ENCODE measurements at places on chromosomes 5 and 9.

DNA sequence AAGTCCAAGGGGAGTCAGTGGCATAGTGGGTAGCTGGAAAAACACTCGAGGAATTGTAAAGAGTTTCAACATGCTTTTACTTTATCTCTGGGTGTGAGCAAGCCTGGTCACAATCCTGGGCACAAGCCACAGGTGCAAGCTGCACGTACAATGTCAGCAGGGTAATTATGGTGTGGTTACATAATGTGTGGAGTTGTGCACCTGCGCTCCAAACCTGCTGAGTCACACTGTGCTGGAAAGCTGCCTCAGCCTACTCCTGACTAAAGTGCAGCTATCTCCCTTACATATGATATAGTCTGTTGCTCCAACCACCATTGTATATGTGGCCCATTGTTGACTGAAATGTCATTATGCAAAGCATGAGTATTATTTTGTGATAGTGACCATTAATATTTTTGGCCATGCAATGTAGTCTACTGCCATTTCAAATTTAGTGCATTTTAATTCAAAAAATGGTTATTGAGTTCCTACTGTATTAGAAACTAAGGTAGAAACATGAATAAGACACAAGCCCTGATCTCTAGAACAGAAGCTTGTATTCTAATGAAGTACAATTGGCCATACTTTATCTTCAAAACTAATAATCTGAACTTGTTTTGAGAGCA lies 160.9 kb upstream of the SLC30A5 start:
- DNase-seq, result no peak

GRCh38 chr9:36935332-36935731 lies 98.7 kb downstream of the PAX5 start:
- no peak for DNase-seq

- no peak for DNase-seq
These were observed 171.0 kb downstream of the OLFM1 start for GRCh38 chr9:135258461-135258860.

DNA sequence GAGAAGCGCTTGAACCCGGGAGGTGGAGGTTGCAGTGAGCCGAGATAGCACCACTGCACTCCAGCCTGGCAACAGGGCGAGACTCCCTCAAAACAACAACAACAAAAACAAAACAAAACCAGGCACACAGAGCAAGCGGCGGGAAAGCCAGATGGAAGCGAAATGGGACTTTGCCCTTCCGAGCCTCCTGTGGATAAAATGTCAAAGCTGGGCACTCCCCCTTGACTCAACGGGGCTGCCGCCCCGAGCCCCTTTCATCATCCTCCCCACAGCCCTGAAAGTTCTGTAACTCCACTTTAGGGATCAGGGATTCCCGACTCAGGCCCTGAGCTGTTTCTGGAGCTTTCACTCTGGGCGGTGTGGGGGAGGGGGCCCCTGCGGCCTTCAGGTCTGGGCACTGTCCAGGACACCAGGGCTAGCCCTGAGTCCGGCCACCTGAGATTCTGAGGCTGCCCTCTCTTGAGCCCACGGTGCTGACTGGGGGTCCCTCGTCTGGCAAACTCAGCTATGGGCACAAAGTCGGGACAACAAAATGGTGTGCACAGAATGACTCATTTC lies 30.6 kb upstream of the OBP2B start:
- DNase-seq, result no peak

GRCh38 chr9:92493749-92494387 lies 11.6 kb upstream of the ASPN start:
- no peak for DNase-seq

DNA sequence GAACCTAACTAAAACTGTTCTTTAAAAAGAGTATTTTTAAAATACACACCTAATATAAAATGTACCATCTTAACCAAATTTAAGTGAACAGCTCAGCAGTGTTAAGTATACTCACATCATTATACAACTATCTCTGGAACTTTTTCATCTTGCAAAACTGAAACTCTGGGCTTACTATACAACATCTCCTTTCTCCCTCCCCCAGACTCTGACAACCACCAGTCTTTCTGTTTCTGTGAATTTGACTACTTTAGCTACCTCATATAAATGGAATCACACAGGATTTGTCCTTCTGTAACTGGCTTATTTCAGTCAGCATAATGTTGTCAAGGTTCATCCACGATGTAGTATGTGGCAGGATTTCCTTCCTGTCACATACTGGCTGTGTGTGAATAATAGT lies 93.5 kb downstream of the FOXD1 start:
- DNase-seq, result no peak

DNA sequence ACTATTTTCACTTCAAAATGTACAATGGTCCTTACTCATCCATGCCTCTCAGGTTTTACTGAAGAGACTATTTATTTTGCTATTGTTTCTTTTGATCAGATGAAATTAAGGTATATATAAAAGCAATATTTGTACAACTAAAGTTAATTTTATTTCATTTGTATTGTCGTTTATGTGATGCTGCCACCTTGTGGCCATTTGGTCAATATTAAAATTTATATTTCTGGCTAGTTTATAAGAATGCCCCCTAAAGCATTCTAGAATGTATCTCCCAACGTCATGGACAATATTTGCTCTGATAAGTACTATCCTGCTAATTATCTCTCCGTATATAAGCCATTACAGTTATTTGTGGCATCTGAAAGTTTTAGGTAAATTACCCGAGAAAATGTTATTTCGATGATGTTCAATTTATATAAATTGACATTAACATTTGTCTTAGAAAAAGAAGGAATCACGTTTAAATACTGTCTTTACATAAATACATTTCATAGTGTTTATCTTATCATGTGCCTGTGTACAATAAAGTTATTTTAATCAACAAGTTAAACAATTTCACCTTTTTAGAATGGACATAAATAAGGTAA lies 680.0 kb downstream of the TAF11L14 start:
- DNase-seq, result no peak

DNA sequence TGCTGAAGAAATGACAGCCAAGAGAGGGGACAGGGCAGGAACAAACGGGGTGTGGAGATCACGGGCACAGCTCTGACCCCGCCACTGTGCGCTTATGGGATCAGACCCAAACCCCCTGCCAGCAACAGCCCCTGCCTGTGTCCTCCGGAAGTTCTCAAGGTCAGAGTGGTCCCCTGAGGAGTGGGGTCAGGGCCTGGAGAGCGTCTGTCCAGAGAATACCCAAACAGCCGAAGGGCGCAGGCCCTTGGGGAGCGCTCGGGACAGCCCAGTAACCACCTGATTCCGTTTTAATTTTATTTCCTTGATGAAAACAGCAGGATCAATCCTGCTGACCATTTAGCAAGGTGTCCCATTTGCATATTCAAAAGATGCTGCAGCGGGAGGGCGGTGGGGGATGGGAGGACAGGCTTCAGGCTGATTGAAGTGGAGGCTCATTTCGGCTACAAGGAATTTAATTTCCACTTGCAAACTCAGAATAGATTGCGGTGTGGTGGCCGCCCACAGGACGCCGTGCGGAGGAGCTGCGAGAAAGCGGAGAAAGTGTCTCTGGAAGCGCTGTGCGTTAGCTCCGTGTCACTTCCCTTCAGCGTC lies 32.6 kb upstream of the TMEM250 start:
- no peak for DNase-seq
